ENCODE measurements at places on chromosomes 6 and 20.

DNA sequence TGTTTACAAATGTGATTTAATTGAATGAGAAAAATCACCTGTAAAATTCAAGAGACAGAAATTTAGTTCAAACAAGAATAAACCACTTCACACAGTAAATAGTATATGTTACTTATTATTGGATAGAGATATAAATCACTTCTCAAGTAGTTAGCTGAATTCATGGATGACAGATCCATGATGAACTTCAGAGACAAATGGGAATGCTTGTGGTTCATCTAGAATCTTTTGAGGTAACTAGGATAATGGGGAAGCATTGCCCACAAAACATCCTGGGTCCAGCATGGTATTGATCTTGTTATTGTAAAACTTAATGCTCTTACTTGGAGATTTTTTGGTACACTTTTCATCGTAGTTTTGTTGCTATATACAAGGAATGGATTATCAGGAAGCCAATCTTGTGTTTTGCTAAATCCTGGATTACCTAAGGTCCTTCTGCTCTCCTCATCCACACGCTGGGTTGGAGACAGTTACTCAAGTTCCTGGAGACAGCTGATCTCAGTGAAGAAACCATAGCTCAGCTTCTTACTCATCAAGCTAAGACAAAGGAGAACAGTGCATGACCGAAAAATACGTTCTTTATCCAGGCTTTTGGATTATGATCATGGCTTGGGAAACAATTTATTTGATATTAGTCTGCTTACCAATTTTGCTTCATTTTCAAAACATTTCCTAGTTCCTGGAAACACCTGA lies 142.5 kb upstream of the PREP start:
- DNase-seq, result no peak

- no peak for DNase-seq
Measured at GRCh38 chr6:35089935-35090505, 51.1 kb downstream of the TCP11 start.

DNA sequence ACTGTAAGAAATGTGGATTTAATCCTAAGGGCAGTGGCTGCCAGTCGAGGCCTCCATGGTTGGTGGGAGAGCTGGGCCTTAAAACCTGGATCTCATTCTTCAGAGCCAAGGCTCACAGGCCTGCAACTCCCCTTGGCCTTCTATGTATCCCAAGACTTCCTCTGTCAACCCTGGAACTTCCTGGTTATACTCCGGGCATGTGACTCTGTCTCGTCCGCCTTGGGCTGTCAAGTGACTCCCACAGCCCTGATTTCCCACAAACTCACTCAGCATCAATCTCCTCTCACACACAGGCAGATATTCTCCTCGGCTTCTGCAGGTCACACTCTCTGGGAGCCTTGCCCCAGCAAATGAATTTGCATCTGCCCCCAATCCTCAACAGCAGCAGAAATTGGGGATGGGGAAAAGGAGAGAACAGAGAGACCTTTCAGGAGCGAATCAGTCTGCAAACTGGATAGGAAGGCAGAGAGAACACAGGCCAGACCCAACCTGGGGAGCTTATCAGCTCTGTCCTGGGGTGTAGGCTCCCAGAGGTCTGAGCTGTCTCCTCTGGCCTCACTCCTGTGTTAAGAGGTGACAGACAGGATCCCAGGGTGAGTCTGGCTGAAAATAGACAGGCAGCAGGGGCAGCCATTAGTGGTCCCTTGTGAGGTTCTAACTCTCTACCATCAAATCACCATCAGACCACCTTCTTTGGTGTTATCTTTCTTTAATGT lies 30.4 kb upstream of the PREX1 start:
- no peak for DNase-seq

GRCh38 chr20:62087227-62087626 lies 21.5 kb upstream of the TAF4 start:
- no peak for DNase-seq

GRCh38 chr6:19356692-19357091 lies 480.5 kb upstream of the ID4 start:
- DNase-seq, result no peak

DNA sequence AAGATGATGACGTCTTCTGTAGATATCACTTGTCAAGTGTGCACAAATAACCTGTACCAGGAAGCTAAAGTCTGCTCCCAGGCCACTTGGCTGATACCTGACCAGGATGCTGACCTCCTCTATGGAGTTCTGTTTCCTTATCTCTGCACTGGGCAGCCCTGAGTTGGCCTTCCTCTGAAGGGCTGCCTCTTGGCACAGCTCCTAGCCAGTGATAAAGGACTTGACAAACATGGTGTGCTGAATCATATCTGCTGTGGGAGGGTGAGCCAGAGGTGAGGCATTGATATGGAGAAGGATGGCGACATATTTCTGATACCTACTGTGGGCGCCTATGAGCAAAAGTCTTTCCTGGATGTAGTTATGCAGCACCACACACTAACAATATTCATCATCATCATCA lies 32.8 kb upstream of the FOXA2 start:
- DNase-seq, result no peak

DNA sequence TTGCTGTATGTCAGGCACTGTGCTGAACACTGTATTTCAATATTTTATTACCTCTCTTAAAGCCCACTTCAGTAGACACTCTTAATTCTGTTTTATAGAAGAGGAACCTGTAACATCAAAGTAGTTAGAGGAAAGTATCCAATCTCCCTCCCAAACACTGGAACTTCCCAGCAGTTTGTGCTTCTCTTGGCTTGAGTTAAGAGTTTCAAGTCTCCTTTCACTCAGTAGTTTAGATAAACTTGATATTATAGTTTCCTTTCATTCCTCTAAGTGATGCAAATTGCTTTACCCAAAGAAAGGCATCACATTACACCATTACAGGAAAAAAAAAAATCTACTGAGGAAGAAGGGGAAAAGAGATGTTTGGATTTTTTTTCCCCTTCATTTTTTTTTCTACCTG lies 164.3 kb downstream of the TSHZ2 start:
- DNase-seq, result no peak

GRCh38 chr6:105675715-105676397 lies 273.0 kb upstream of the PREP start:
- DNase-seq, result no peak

- no peak for DNase-seq
Measured at GRCh38 chr6:154653385-154653784, 79.8 kb upstream of the SCAF8 start.

- no peak for DNase-seq
Measured at GRCh38 chr6:26392932-26393636, 9.0 kb upstream of the BTN3A1 start.

DNA sequence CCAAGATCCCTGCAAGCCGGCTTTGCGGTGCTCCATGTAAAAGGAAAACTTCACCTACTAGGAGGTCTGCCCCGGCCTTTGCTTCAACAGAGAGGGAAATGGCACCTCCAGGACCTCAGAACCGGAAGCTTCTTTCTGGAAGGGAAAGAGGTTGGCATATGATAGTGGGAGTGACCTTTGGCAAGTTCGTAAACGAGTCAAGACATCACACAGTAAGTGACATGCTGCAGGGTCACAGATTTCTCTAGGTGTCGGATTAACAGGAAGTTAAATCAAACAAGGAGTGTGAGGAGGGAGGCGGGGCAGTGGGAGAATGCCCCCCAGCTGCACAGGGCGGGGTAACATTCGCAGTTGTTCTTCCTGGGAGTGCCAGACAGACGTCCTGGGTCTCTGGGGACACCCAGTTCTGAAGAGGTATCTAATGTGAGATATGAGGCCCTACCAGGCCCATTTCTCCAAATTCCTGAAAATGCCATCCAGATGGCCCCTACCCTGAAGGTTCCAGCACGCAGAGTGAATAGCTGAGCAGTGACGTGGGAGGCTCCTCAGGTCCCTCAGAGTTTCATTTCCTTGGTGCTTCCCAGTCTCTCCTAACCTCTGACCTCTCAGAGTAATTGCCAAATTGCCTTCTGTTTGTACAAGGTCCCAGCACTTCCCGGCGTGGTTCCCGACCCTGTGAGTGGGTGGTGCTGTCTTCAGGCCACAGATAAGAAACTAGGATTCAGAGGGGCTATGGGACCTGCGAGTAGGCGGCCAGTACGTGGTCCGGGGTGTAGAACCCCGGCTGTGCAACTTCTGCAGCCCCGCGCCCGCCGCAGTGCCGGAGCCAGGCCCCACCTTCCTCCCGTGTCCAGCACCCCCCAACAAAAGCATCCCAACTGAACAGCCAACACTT lies 1.9 kb downstream of the RRBP1 start:
- DNase-seq, result no peak

DNA sequence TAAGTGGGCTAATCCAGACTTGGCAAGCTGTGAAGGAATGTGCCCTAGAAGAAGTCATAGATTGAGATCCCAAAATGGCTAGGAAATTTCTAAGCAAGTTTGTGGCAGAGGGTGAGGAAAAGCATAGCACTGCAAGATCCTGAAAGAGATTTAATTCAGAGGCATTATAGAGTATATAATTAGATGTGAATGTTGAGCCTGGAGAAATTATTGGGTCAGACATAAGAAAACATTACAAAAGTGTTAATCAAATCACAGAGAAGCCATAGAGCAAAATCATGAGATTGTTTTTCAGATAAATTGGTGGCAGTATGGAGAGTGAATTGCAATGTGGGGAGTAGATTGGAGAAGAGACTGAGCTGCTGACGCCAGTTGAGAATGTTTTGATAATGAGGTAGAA lies 90.0 kb downstream of the CD2AP start:
- no peak for DNase-seq
